ENCODE measurements at places on chromosomes 6 and 20. TPM values are rescaled to one million over a fixed set of nuclear protein-coding genes. Genes with fewer than 3 reads are reported as not detected.

Gene PROKR2
- not detected for total RNA-seq

Gene POLR1H
- 32.4 TPM for total RNA-seq

Gene SYNDIG1
- 2.0 TPM for total RNA-seq

Gene FAM209B
- total RNA-seq = 1.00 TPM

Gene OPN5
- total RNA-seq = not detected

Gene NFATC2
- total RNA-seq = 9.2 TPM

Gene MKKS
- 19.8 TPM for total RNA-seq

Gene SLC26A8
- not detected for total RNA-seq

Gene RIMS1
- not detected for total RNA-seq

Gene MRAP2
- total RNA-seq = 1.1 TPM

Gene SLC35B3
- total RNA-seq = 5.6 TPM

Gene NMBR
- not detected for total RNA-seq

Gene RIPPLY2
- total RNA-seq = not detected

Gene KIF25
- not detected for total RNA-seq

Gene LIN28B
- total RNA-seq = 1.6 TPM

Gene SOX18
- total RNA-seq = 1.4 TPM

Gene ACSS2
- 9.7 TPM for total RNA-seq

Gene RIMS4
- 1.3 TPM for total RNA-seq

Gene NRSN1
- not detected for total RNA-seq

Gene RAB23
- 9.9 TPM for total RNA-seq

Gene OSBPL2
- total RNA-seq = 15.9 TPM

Data from A549 treated with ZK216348 at 1 μM for 4 hours (cell line).